ENCODE measurements at places on chromosomes 7 and 10.
A peak's percentile ranks its signal among the peaks of the same experiment; 100 is the strongest.

GRCh38 chr7:40983111-40983510, 719.8 kb downstream of the INHBA start:
- H3K4me1 ChIP-seq = no peaks in the 10 kb centered on the region
- H3K4me3 ChIP-seq = no peak overlapping the region
- no peak for DNase-seq
- no peak overlapping the region for H3K27ac ChIP-seq
- H3K36me3 ChIP-seq = no peaks in the 10 kb centered on the region
- no peaks in the 10 kb centered on the region for H3K27me3 ChIP-seq

DNA sequence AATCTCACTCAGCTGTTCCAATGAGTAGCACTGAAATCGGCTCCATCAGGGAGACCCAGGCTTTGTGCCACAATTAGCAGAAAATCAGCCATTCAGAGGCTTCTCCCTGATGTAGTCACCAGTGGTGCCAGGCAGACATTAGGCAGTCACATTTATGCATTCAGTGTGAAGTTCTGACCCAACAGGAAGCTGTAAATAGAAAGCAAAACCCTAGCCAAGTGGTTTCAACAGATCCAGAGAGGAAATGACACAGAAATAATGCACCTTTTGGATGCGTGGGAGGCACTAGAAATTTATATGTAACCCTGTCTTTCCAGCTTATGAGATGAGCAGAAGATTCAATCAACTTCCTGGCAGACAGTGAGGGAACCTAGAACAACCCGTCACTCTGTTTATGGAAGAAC, 186.4 kb downstream of the PDE1C start:
- H3K4me1 ChIP-seq = peaks cover 17% of the 10 kb centered on the region
- no peak overlapping the region for H3K4me3 ChIP-seq
- DNase-seq = no peak
- no peak overlapping the region for H3K27ac ChIP-seq
- no peaks in the 10 kb centered on the region for H3K27me3 ChIP-seq

DNA sequence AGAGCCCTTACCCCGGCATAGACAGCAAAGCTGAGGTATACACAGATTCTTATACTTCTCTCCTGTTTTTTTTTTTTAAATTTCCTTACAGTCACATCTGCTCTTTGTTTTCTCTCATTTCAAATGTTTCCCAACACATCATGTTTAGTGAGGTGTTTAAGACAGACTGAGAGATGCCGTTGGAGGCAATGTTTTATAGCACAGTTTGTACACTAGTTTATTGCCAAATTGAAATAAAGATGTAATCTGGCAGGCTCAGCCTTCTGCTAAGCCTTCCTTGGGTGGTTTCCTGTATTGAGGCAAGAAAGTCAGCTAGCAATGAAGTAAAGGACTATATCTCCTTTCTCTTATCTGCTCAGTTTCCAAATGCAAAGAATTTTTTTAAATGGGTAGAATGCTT, 393.4 kb downstream of the SORCS1 start:
- H3K27ac ChIP-seq = no peak overlapping the region
- DNase-seq = no peak
- H3K4me3 ChIP-seq = no peak overlapping the region
- H3K36me3 ChIP-seq = no peaks in the 10 kb centered on the region
- H3K27me3 ChIP-seq = no peaks in the 10 kb centered on the region

DNA sequence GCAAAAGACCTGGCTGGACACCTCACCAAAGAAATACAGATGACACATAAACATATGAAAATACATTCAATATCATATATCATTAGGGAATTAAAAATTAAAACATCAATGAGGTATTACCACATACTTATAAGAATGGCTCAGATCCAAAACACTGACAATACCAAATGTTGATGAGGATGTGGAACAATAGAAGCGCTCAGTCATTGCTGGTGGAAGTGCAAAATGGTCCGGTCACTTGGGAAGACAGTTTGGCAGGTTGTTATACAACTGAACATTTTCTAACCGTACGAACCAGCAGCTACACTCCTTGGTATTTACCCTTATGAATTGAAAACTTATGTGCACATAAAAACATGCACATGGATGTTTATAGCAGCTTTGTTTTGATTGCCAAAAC, 38.5 kb downstream of the ZMYND11 start:
- DNase-seq = no peak
- H3K36me3 ChIP-seq = no peaks in the 10 kb centered on the region
- H3K27me3 ChIP-seq = no peaks in the 10 kb centered on the region
- H3K27ac ChIP-seq = no peak overlapping the region
- peaks cover 8% of the 10 kb centered on the region for H3K4me1 ChIP-seq

DNA sequence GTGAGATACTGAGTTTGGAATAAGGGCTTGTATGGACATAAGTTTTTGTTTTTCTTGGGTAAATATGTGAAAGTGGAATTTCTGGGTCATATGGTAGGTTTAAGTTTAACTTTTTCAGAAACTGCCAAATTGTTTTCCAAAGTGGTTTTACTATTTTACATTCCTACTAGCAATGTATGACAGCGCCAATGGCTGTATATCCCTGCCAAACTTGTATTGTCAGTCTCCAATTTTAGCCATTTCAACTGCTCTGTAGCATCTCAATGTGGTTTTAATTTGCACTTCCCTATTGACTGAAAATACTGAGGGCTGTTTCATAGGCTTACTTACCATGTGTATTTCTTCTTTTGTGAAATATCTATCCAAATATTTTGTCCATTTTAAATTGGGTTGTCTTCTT, 90.5 kb upstream of the ZNF32 start:
- no peak overlapping the region for H3K27ac ChIP-seq
- H3K27me3 ChIP-seq = no peaks in the 10 kb centered on the region
- no peak overlapping the region for H3K4me3 ChIP-seq
- no peaks in the 10 kb centered on the region for H3K36me3 ChIP-seq

- peak overlapping the region; percentile 91 for H3K27ac ChIP-seq
- no peaks in the 10 kb centered on the region for H3K27me3 ChIP-seq
- no peaks in the 10 kb centered on the region for H3K36me3 ChIP-seq
- H3K4me3 ChIP-seq = no peak overlapping the region
These were observed 43.4 kb downstream of the CAMK2B start for GRCh38 chr7:44281811-44282600.

DNA sequence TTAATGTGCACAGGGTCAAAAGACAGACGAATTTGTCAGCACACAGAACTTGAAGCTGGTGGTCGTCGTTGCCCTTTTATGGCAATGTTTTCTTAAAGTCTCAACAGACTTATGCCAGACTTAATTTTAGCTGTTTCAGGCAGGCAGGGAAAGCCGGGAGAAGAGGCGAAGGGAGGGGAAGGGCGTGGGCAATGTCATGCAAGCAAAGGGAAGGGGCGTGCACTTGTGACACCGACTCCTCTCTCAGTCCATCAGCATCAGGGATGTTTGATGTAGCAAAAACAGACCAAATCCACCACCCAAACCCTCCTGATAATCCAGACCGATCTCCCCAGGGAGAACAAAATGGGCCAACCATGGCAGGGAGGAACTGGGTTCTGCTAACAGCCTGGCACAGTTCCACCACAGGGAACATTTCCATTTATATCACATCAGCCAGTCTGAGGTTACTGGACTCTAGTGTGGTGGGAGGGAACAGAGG, 118.1 kb upstream of the RHEB start:
- H3K36me3 ChIP-seq = no peaks in the 10 kb centered on the region
- H3K4me3 ChIP-seq = no peak overlapping the region
- H3K27me3 ChIP-seq = no peaks in the 10 kb centered on the region
- no peaks in the 10 kb centered on the region for H3K4me1 ChIP-seq
- no peak overlapping the region for H3K27ac ChIP-seq
- DNase-seq = no peak

DNA sequence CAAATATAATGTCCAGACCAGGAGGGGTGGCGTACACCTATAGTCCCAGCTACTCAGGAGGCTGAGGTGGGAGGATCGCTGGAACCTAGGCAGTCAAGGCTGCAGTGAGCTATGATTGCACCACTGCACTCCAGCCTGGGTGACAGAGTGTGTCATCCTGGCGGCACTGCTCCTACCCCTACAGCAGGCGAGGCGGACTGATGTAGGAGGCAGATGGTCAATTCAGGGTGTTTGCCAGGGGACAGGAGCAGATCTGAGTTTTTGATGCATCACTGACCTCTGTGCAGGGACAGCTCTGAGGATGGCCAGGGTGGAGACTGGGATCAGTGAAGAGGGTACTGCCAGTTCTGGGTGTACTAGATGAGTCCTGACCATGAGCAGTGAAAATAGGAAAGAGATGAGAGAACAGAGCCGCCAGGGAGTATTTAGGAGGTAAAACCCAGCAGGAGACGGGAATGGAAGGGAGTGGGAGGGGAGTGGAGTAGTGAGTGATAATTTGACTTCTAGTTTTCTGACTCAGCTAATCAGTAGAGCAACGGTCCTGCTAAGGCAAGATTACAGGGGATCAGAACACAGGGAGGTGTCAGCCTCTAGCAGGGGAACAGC, 75.3 kb downstream of the HIP1 start:
- no peaks in the 10 kb centered on the region for H3K27me3 ChIP-seq
- H3K4me3 ChIP-seq = no peak overlapping the region
- H3K27ac ChIP-seq = no peak overlapping the region

DNA sequence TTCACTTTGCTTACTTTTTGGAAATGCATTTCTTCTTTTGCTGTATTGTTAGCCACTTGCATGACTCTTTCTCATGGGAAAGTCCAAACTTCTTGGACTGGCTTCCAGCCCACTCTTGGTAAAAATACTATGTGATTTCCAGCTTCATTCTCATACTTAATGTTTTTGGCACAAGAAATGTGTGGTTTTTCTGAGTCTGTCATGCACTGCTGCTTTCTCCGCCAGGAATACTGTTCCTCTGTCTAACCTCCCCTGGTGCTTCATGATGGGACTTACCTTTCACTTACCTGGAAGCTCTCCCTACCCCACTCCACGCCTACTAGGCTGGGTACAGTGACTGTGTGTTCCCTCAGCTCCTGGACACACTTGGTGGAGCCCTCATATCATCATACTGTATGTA, 18.7 kb downstream of the MGAM2 start:
- no peaks in the 10 kb centered on the region for H3K36me3 ChIP-seq
- DNase-seq = no peak
- H3K27ac ChIP-seq = no peak overlapping the region
- no peak overlapping the region for H3K4me3 ChIP-seq

DNA sequence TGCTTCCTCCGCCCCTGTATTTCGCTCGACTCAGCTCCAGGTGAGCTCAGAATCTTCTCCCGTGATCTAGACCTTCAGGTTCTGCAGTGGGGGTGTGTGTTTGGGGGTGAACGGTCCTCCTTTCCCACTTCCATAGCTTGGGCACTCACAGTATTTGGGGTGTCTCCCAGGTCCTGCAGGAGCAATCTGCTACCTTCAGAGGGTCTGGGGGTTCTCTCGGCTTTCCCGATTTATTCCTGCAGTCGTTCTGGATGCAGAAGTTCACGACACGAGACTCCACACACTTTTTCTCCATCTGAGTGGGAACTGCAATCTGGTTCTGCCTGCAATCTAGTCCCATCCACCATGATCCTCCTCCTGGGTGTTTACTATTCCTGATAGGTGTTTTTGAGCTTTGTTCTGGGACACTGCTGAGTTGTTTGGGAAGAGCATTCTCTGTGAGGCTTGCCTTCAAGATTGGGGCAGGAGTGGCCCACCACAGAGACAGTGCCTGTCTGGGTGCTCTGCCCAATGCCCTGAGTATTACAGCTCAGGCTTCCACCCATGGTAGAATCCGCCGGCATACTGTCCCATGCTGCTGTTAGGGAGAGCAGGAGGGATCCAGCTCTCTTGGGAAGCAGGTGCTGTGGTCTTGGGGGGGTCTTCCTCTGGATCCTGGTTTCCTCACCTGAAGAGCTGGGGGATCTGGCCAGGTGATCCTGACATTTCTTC, 29.8 kb downstream of the JAKMIP3 start:
- H3K27me3 ChIP-seq = no peaks in the 10 kb centered on the region
- H3K4me3 ChIP-seq = no peak overlapping the region
- H3K27ac ChIP-seq = no peak overlapping the region
- peaks cover 11% of the 10 kb centered on the region for H3K4me1 ChIP-seq
- no peak for DNase-seq

GRCh38 chr10:71863203-71863602, 12.2 kb upstream of the PSAP start:
- peaks cover 33% of the 10 kb centered on the region for H3K4me1 ChIP-seq
- DNase-seq = no peak
- no peaks in the 10 kb centered on the region for H3K27me3 ChIP-seq

DNA sequence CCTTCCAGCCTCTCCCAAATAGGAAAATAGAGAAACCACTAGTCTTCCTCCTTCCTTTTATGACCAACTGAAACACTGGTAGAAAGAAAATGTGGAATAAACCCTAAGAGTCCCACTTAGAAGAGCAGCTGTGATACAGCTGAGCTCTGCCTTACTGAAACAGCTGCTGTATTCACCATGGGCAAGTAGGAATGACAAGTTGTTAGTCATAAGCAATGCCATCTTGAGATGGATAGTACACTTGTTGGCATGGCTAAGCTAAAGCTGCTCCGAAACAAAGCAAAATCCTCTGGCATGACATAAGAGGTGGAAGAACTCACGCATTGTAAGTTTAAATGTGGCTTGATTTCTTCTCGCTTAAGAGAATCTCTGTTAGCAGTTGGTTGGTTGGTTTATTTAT, 48.3 kb upstream of the TMEM236 start:
- H3K27ac ChIP-seq = no peak overlapping the region
- no peak for DNase-seq
- H3K4me3 ChIP-seq = no peak overlapping the region

- DNase-seq = no peak
- no peak overlapping the region for H3K27ac ChIP-seq
- H3K27me3 ChIP-seq = no peaks in the 10 kb centered on the region
- no peak overlapping the region for H3K4me3 ChIP-seq
- H3K36me3 ChIP-seq = no peaks in the 10 kb centered on the region
These were observed 146.8 kb downstream of the CYP26A1 start for GRCh38 chr10:93220296-93221170.

- H3K4me1 ChIP-seq = peaks cover 32% of the 10 kb centered on the region
- no peak overlapping the region for H3K27ac ChIP-seq
- H3K36me3 ChIP-seq = no peaks in the 10 kb centered on the region
- no peak overlapping the region for H3K4me3 ChIP-seq
These were observed 16.5 kb downstream of the SLK start for GRCh38 chr10:103983367-103983911.

GRCh38 chr7:78363866-78364265, 565.3 kb downstream of the PHTF2 start:
- no peak overlapping the region for H3K4me3 ChIP-seq
- no peaks in the 10 kb centered on the region for H3K36me3 ChIP-seq
- H3K27ac ChIP-seq = no peak overlapping the region
- no peak for DNase-seq
- no peaks in the 10 kb centered on the region for H3K4me1 ChIP-seq
- H3K27me3 ChIP-seq = no peaks in the 10 kb centered on the region

DNA sequence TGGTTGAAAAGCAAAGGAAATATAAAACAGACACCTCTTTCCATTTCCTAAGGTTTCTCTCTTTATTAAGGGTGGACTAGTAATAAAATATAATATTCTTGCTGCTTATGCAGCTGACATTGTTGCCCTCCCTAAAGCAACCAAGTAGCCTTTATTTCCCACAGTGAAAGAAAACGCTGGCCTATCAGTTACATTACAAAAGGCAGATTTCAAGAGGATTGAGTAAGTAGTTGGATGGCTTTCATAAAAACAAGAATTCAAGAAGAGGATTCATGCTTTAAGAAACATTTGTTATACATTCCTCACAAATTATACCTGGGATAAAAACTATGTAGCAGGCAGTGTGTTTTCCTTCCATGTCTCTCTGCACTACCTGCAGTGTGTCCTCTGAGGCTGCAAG, 154.4 kb upstream of the LANCL2 start:
- H3K27ac ChIP-seq = no peak overlapping the region
- no peaks in the 10 kb centered on the region for H3K27me3 ChIP-seq
- peaks cover 17% of the 10 kb centered on the region for H3K36me3 ChIP-seq
- H3K4me3 ChIP-seq = no peak overlapping the region
- H3K4me1 ChIP-seq = no peaks in the 10 kb centered on the region

GRCh38 chr10:4033341-4033896, 248.4 kb upstream of the KLF6 start:
- H3K4me1 ChIP-seq = peaks cover 2% of the 10 kb centered on the region
- DNase-seq = no peak

Measured in gastrocnemius medialis (tissue), 4 donors.